ENCODE measurements at places on chromosomes 3 and 15. TPM values are rescaled to one million over a fixed set of nuclear protein-coding genes. Genes with fewer than 3 reads are reported as not detected.

DNA sequence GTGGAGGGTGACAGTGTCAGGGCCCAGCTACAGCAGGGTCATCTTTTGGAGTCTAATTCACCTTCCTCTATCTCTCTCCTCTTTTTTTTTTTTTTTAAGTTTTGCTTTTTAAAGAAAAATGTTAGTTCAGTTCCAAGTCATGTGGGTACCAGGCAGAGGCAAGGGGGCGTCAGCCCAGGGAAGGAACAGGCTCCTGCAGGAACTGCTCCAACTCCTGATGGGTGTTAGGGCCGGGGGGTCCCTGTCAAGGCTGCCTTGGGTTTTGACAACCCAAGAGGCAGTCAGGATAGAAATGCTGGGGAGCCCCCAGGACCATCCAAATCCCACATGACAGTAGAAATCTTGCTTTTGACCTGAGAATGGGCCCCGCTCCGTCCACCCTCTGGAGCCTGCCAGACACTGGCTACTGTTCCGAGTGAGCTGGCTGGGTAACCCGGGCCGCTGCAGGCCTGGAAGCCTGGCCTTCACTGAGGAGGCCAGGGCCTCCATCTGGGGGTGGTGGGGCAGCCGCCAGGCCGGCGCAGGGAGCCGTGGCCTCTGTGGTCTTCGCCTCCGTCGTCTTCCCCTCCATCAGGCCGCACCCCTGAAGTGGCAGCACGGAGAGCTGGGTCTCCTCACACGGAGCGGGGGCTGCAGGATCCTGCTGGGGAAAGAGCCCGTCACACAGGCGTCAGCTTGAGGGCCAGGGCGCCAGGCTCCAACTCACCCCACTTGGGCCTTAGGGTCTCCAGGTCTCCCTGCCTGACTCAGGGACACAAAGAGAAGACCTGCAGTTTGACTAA, 24.2 kb downstream of the RNU5B-1 start:
- no peak for DNase-seq

- no peak for DNase-seq
Observed at GRCh38 chr15:82572311-82572710, 32.1 kb upstream of the RPS17 start.

GRCh38 chr3:196232154-196232881, 16.0 kb downstream of the SLC51A start:
- DNase-seq: no peak

DNA sequence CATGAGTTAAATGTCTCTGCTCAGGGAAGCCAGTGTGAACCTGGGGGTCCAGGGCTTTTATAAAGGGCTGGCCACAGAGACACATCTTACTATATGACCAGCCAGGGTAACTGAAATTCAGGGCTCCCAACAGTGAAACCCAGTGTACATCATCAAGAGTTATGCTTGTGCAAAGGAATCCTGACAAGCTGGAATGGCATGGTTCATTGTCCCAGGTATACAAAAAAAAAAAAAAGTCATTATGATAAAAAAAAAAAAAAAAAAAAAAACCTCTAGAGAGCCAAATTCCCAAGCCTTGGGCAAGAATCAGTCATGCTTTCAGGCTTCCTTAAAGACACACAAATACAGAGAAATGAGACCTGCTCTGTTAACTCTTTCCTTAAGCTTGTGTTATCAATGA, 452.0 kb downstream of the GABRG3 start:
- no peak for DNase-seq

DNA sequence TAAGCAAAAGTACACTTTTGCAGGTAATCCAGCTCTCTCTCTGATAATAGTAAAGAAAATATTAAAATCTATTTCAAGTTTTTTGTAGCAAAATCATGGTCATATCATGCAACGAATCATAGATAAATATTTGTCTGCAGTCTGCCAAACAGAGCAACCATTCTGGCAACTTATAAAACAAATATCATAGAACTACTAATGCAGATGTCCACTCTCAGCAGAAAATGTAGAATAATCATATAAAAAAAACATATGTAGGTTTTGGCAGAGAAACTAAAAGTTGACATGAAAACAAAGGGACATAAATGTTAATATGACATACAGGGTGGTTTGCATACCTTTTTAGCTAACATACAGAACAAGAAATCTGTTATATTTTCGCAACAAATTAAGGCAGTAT, 12.2 kb downstream of the TMCC1 start:
- no peak for DNase-seq

GRCh38 chr3:107641572-107642307, 119.0 kb downstream of the BBX start:
- no peak for DNase-seq

DNA sequence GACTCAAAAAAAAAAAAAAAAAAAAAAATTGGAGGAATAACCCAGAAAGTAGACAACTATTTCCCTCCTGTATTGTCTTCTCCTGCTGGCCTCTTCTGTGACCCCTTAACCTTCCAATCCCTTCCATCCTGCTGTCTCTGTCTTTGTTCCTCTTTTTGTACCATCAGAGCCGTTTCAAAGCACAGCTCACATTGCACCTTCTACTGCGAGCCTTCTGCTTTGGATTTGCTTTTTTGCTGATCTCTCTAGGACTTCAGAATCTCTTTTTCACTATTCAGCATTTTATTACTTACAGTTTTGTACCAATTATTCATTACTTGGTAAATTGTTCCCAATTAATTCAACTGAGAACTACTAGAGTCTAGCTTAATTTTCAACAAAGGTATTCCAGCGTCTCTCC, 284.0 kb upstream of the TBL1XR1 start:
- DNase-seq: no peak

- DNase-seq: no peak
Observed at GRCh38 chr15:86645925-86646500, 566.3 kb downstream of the AGBL1 start.

- DNase-seq: no peak
Observed at GRCh38 chr15:91866971-91867372, 13.5 kb downstream of the SLCO3A1 start.

GRCh38 chr3:194536871-194537637, 50.3 kb upstream of the ATP13A3 start:
- DNase-seq: no peak

DNA sequence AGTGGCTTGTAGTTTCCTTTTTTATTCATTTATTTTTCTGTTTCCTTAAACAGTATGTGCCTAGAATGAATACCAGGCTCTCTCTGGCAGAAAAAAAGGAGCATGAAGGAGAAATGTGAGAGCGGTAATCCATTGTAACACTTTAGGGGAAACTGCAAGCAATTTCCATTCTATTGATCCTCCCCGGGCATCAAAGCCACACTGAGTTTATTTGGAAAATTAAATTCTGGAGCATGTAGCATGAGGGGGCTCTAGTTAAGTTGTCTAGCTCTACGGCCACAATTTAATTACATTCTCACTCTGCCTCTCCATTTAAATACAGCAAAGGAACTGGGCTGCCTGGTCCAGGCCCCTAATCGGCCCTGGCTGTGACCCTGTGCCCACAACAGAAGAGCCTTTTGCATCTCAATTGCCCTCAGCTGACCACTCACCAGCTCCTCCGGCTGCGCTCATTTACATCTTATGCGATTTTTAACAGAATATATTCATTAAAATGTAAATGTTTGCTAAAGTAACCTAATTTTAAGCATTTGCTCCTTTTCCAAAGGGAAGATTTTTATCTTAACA, 72.9 kb downstream of the MEGF11 start:
- DNase-seq: peak; percentile 53

Gene BCL2A1
- not detected for total RNA-seq

Gene GANC
- 18.4 TPM for total RNA-seq

Gene MYL3
- 0.24 TPM for total RNA-seq

Gene GABRB3
- total RNA-seq: 98.2 TPM

Gene CP
- 1.1 TPM for total RNA-seq

Gene NR1I2
- not detected for total RNA-seq
